Lower leg skin (tissue), 4 donors: ENCODE measurements at places on chromosomes 12 and 14. TPM values are rescaled to one million over a fixed set of nuclear protein-coding genes. Genes with fewer than 3 reads are reported as not detected.

Gene MOK
- total RNA-seq: 12.2 TPM

Gene OASL
- total RNA-seq: not detected

Gene PYGL
- total RNA-seq: 44.4 TPM

DNA sequence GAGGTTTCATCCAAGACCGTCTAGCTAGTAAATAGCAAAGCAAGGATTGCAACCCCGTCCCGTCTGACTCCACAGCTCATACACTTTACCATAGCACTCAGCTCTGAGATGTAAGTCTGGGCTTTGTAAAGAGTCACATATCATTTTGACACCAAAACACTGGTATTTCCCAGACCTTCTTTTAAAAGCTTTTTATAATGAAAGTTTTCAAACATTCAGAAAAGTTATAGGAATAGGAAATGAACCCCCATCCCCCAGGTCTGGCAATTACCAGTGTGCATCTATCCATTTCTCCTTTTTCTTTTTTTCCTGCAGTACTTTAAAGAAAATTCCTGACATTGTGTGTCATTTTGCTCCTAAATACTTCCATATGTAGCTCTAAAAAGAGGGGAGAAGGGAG lies 183.6 kb upstream of the CCND2 start:
- no peak for DNase-seq

DNA sequence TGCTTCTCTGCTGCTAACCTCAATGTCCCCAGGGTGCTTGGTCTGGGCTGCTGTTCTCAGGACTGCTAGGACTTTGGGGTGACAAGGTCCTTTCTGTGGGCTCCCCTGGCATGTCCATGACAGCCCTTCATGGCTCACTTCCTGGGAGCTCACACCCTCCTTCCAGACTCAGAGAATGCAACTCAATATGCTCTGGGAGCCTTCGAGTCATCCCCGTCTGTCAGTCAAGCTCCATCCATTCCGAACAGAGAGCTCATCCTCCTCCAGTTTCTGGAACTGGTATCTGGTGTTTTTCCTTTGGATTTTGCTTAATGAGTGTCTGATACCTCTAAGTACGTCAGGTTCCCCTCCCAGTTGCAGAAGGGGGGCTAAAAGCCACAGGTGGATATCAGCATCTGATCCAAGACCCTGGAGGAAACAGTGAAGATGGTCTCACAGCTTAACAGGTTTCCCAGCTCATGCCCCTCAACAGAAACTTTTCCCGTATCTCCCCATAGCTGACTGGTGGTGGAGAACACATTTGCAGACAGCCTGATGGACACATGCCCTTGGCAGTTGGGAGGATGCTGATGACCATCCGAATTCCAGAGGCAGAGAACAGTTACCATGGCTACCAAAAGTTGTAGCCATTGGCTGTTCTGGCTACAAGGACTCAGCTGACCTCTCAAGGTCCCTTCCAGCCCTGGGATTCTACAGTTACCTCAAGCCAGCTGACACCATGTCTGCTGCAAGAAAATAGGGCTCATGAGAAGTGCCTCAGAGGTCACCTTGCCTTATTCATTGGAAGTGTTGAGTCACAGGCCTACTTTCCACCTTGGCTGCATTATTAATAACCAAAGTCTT lies 9.5 kb upstream of the RAB35 start:
- no peak for DNase-seq

- DNase-seq: no peak
These were observed 718 bp upstream of the TROAP start for GRCh38 chr12:49322367-49322707.

DNA sequence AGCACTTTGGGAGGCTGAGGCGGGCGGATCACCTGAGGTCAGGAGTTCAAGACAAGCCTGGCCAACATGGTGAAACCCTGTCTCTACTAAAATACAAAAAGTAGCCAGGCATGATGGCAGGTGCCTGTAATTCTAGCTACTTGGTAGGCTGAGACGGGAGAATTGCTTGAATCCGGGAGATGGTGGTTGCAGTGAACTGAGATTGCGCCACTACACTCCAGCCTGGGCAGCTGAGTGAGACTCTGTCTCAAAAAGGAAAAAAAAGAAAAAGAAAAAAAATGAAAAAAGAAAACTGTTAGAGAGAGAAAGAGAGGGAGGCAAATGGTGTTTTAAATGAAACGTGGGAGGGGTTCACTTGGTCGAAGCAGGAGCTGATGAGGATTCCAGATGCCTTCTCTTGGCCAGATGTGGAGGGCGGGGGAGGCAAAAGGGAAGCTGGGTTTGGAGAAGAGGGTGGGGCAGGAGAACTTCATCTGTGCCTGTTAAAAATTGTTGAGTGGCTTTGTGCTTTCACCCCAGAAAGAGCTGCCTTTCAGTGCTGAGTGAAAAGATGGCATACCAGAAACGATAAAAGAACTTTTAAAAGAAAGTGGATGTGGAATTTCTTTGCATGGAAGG lies 1.1 kb downstream of the EMP1 start:
- DNase-seq: peak; percentile 91

DNA sequence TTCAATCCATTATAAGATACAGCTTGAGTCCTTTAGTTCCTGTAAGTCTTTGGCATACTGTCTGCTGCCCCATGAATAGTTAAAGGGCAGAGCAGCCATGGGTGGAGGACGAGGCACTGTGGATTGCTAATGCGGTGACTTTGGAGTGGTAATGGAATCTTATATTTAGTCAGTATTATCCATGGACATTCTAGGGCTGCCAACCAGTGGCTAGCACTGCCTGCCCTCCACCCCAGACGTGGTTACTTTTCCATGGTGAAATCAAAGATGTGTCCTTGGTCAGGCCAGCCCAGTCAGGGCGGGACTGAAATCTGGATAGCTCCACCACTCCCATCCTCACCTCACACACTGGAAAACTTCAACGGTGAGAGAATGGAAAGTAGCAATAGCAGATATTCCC lies 2.3 kb downstream of the TTC9 start:
- no peak for DNase-seq

DNA sequence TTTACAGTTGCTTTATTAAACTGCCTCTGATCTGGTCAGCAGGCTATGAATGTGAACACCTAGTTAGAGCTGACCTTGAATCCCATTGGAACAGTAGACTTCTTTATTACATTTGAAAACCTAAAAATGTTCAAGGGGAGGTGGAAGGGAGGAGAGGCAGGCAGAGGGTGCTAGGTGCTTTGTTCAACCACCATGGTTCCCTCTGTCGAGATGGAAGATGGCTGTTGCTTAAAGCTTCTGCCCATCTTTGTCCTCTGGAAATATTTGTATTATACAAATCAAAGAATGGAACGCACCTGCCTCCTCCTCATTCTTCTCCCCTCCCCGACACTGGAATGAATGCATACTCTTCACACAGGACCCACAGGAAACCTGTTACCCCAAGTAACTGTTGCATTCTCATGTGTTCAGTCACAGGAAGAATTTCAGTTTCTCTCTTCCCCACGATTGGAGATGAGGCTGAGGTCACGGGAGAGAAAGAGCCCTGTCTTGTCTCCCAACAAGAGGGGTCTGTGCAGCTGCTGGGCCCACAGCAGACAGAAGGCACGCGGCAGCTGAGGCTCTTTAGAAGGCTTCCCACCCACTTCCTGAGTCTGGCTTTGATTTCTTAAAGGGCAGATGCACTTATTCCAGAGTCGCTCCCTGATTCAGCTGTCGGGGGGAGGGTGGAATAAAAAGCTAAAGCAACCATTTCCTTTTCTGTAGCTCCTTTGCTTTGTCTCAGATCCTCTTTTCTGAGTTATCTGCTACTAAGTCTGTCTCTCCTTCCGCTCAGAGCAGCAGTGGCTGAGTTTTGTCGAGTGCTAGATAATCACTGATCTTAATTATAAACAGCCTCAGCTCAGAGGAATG lies 217.9 kb upstream of the BTG1 start:
- DNase-seq: no peak

DNA sequence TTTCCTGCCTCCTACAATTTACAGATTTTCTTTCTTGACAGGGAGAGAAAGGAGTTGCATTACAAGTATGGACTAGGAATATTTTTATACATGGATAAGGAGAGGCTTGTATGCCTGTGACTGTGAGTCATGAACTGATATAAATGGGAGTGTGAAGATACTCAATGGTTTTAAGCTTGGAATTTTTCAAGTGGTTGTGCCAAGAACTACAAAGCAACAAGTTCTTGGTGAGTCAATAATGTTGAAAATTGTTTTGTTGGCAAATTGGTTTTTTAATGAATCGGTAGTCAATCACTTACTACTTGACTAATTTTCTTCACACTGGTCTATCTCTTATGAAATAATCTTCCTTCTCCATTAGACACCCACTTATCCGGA lies 58.9 kb upstream of the HMGA2 start:
- DNase-seq: no peak
